ENCODE measurements at places on chromosomes 13 and 19.

GRCh38 chr13:20297181-20297580 lies 65.1 kb upstream of the GJB6 start:
- no peak for DNase-seq

GRCh38 chr19:46452186-46452585 lies 19.2 kb downstream of the PNMA8A start:
- DNase-seq, result no peak

- no peak for DNase-seq
Measured at GRCh38 chr19:2181633-2181997, 17.9 kb downstream of the DOT1L start.

DNA sequence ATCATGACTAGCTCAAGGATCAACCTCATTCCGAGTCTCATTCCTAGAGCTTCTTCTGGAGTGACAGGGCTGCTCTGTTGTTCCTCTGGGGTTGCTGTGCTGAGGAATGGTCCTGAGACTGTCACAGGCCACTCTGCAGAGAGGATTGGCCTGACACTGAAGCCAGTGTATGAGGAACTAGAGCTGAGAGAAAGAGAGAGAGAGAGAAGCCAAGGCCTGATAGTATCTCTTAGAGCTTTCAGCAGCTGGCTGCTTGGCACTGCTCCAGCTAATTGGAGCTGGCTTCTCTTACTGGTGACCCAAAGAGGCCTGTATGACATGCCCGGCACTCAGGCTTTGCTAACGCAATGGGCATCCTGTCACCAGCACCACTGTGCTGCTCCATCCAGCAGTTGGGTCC lies 73.4 kb upstream of the FLT1 start:
- DNase-seq, result peak; percentile 27

DNA sequence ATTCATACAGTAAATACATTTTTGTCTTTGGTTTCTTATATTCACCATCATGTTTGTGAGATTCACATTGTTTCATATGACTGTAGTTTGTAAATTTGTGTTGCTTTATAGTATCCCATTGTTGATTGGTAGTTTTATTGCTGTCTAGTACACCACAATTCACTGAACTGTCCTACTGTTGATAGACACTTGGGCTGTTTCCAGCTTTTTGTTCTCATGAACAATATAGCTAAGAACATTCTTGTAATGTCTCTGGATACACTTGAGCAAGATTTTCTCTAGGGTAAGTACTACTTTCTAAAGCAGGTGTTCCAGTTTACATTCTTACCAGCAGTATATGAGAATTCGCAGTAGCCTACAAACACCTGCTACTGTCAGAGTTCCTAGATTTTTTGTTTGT lies 37.8 kb downstream of the SKA3 start:
- DNase-seq, result no peak

- peak; percentile 39 for DNase-seq
Measured at GRCh38 chr13:32426990-32427851, 709 bp downstream of the N4BP2L1 start.

Data from nucleus accumbens (tissue), 56 donors.